Activated CD4-positive, alpha-beta T cell treated with anti-CD3 and anti-CD28 coated beads for 1 hour (primary cell): ENCODE measurements at places on chromosomes 2 and 18.

DNA sequence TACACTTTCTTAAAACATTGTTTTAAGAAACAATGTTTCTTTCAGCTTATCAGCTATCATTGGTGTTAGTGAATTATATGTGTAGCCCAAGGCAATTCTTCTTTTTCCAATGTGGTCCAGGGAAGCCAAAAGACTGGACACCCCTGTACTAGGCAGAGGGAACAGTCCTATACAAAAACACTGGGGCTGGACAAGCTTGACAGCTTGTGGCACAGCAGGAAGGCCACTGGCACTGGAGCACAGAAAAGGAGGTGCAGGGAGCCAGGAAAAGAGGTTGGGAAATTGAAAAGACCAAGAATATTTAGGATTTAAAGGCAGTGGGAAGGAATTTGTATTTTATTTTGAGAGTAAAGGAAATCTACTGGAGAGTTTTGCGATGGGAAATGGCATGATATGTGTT lies 47.7 kb downstream of the SRD5A2 start:
- DNase-seq: no peak

- no peak for DNase-seq
These were observed 187.5 kb upstream of the ACVR2A start for GRCh38 chr2:147657086-147658000.

- no peak for DNase-seq
These were observed 1081.5 kb upstream of the ZEB2 start for GRCh38 chr2:145601361-145601925.

GRCh38 chr2:61926531-61927477 lies 21.3 kb downstream of the COMMD1 start:
- no peak for DNase-seq

- no peak for DNase-seq
These were observed 422.6 kb upstream of the LYPD1 start for GRCh38 chr2:133092571-133092970.

DNA sequence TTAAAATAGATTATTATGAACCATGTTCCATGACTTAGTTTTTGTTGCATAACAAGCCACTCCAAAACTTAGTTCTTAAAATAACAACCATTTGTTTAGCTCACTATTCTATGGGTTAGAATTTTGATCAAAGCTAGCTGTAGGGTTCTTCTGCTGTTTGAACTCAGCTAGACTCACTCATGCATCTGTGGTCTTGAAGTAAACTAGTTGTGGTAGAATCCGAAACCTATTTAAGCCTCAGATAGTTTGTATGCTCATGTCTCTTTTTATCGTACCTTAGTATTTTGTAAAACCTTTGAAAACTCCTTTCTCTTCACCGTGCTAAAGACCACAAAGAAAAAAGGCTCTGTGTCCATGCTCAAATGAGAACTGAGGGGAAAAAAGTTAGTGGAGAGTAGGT lies 166.6 kb downstream of the XIRP2 start:
- no peak for DNase-seq

DNA sequence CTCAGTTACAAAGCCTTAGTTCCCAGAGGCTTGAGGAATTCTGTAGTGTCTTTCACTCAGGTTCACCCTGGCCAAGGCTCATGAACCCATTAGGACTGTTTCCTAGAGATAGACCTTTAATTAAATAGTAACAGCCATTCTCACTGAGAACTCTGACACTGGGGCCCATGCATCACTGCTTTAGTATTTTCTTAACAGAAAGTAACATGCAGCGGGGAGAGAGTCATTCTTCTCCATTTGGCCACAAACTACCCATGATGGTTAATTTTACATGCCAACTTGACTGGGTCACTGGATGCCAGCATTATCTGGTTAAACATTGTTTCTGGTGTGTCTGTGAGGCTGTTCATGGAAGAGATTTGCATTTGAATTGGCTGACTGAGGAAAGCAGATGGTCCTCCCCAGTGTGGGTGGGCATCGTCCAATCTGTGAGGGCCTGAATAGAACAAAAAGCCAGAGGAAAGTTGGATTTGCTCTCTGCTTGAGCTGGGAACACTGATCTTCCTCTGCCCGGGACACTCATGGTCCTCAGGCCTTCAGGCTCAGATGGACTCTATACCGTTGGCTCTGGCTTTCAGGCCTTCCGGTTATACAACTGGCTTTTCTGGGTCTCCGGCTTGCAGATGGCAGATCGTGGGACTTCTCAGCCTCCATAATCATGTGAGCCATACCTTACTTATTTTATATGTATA lies 5.6 kb upstream of the CPLX4 start:
- DNase-seq: no peak

- no peak for DNase-seq
These were observed 5.8 kb downstream of the MBD1 start for GRCh38 chr18:50275503-50276036.

DNA sequence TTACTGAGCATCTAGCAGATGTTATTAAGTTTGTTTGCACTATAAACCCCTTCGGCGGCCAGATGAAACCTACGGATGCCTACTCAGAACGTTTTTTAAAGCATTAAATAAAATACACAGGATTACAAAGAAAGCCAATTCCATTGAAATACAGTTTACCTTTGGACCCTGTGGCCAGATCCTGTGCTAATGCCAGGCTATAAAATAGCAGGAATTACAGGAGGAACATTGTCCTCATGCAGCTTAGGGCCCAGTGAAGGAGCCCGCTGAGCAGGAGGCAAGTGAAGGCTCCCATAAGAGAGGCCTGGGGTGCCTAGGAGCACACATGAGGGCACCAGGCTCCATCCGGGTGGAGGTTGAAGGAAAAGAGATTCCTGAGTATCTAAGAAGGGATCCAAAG lies 310.4 kb downstream of the MTX2 start:
- DNase-seq: no peak

- DNase-seq: no peak
These were observed 1310.0 kb upstream of the ZEB2 start for GRCh38 chr2:145829931-145830330.

- DNase-seq: no peak
These were observed 172.1 kb upstream of the PID1 start for GRCh38 chr2:229443141-229443540.

GRCh38 chr2:124810132-124810531 lies 785.0 kb downstream of the CNTNAP5 start:
- no peak for DNase-seq

DNA sequence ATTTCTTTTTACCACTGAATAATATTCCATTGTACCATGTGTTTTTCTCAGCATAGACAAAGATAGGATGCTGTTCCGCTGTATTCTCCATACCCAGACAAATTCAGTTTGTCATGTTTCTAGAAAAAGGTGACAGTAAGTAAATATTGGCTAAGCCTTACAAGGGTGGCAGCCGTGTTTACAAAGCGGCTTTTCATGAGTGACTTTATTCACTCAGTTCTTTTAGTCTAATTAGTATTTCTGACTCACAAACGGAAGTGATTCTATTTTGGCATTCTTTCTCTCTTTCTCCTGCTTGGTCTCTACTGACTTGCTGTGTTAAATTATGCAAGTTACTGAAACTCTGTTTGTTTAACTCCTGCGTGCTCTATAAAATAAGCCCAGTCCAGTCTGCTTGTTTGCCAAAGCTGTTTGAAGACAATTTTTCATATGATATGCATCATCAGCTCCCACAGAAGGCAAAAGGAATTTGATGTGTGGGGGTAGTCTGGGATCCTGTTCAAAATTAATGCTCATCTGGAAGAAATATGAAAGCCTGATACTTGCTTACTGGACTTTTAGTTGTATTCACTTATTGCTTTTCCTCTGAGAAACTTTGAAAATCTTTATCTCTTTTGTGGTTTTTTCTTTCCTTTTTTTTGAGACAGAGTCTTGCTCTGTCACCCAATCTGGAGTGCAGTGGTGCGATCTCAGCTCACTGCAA lies 2.3 kb upstream of the PLEKHH2 start:
- no peak for DNase-seq

DNA sequence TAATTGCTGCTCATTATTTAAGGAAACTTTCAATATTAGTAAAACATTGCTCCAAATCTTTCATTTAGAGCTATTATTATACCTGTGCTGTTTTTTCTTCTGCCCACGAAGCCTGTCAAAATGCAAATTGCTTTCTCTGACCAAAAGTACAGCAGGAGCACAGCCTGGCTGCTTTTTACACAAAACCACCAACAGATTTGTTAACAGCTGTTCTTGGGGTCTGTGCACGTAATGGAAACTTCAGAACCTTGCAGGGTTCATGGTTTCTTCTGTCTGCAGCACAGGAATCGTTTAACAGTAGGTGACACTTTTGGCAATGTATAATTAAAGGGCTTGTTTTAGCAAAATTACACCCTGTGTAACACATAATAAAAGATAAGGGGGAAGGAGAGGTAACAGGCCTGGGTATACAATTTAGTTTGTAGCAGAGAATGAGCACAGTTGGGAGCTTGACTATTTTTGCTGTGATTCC lies 447.3 kb downstream of the KCNJ3 start:
- DNase-seq: no peak

- no peak for DNase-seq
These were observed 4.4 kb upstream of the DSC3 start for GRCh38 chr18:31046916-31047315.

DNA sequence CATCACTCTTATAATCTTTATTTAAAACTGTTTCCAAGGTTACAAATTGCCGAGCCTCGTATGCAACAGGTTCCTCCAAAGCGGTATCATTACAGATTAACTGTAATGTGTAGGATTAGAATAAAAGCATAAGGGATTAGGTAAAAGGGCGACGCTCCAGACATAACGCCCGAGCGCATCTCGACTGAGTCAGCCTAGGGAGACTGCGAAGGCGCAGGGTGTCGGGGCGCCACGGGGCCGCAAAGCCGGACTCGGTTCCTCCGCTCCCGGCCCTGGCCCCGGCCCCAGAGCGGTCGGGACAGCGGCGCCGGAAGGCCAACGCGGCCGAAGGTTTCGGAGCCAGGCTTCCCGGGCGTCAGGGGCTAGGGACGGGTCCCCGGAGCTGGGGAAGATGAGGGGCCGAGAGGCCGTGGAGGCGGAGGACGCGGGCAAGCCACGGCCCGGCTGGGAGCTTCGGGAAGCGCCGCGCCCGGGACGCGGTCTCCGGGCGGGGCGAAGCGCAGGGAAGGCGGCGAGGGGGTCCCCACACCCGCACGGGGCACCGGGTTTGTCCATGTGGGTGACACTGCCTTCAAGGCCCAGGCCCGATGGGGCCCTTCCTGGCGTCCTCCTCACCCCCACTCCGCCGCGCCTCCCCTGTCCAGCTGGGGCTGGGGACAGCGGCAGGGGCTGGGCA lies 12.9 kb upstream of the SIX3 start:
- DNase-seq: no peak

- DNase-seq: no peak
These were observed 954.9 kb downstream of the TDRD15 start for GRCh38 chr2:22078701-22079100.

GRCh38 chr2:18441583-18441982 lies 118.9 kb downstream of the RDH14 start:
- no peak for DNase-seq
